ENCODE measurements at places on chromosomes 3 and 15.

- DNase-seq: peak; percentile 96
Measured at GRCh38 chr15:68620721-68621527, 42.1 kb downstream of the CORO2B start.

DNA sequence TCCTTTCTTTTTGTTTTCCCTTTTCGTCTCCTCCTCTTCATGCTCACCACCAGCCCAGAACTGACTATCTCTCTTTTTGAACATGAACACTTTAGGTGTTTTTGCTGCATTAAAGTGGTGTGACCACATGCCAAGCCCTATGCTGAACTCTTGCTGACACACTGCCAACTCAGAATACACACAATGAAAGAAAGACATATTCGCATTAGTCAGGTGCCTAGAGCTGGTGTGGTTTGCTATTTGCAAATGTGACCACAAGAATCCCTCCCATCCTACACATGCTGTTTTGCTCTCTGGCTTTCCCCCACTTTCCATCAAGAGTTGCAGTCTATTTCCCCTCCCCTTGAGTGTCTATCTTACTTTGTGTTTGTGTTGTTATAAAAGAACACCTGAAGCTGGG, 967.8 kb upstream of the CFAP20DC start:
- no peak for DNase-seq

- no peak for DNase-seq
Measured at GRCh38 chr3:187207062-187207461, 9.8 kb downstream of the RTP1 start.

DNA sequence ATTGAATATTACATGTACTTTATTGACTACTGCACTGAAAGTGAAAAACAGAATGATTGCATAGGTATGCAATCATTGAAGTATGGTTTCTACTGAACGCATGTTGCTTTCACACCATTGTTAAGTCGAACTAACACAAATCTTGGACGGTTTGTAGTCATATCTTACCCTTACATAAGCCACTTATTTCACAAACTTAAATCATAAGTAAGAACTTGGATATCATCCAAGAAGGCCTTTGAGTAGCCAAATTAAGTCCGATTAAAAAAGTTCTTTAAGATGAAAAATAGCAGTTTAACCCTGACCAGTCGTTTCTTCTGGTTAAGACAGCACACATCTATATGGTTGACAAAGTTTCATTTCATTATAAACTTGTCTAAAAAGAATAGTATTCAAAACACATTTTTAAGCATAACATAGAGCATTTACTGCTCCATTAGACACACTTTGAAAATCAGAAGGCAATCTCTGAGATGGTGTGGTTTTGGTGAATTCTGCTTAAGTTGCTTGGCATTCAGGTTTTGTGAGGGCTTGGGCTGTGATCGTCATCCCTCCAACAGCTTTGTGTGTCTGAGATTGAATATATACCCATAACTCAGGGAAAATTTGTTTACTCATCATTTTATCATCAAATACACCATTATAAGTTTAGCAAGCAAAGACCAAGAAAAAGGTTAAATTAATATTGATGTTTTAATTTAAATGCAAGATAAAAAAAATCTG, 92.2 kb downstream of the NFKBIZ start:
- no peak for DNase-seq

DNA sequence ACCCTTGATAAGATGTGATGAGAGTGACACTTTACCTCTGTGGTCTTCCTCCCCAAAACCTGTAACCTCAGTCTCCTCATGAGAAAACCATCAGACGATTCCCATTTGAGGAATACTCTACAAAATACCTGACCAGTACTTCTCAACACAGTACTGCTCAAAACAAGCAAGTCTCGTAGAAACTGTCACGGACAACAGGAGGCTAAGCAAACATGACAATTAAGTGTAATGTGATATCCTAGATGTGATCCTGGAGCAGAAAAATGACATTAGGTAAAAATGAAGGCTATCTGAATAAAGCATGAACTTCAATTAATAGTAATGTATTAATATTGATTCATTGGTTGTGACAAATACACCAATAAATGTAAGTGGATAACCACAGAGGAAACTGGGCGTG, 113.6 kb downstream of the CACNA2D3 start:
- no peak for DNase-seq

Data from NCI-H524 treated with DMSO at 0.1 percent for 48 hours (cell line).